ENCODE measurements at places on chromosomes 1 and 21.

- DNase-seq: no peak
Measured at GRCh38 chr1:94382201-94382600, 36.0 kb upstream of the ABCD3 start.

DNA sequence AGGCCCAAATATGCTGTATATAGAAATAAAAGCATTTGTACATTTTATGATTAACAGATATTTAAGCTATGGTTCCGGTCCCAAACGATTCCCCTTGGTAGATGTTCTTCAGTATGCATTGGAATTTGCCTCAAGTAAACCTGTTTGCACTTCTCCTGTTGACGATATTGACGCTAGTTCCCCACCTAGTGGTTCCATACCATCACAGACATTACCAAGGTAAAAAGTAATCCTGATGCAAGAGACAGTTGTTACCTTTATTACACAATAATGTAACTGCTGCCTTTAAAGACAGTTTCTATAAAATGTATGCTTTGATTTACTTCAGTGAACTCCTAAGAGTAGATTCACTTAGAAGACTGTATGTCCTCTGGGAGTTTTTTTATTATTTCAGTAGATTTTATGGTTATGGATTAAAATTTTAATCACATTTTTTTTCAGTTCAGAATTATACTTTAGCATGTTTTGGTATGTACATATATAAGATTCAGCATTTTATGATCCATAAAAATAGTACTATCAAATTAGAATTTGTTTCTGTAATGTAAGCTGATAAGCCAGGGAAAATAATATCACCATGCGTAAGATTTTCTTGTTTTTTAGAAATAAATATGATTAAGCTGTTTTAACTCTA is 96.5 kb downstream of the USP25 start:
- no peak for DNase-seq

DNA sequence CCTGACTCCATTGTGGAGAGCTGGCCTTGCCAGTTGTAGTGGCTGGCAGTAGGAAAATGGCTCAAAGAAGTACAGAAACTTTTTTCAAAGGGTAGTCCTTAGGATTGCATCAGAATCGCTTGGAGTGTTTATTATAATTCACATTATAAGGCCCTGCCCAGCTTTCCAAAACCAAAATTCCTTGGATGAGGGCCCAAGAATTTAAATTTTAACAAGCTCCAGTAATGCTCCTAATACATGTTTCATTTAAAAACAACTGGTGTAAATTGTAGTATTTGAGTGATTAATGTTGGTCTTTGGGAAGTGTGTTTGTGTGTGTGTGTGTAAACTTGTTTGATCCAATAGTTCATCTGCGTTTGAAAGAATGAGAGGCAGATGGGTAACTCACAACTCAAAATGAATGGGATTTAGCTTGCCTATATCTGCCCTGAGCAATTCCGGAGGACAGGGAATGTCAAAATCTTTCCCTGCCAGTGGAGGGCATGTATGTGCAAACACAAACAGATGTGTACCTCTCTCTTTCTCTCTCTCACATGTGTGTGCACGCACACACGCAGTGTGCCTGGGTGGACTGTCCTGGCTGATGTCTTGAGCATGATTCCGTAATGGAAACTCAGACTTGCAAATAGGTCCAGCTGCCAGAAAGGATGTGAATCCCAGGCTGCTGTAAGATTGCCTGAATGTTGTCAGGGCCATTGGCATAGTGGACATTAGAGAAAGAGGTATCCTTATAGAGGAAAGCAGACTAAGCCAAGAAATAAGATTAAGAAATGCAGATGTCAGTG is 293.1 kb downstream of the LMX1A start:
- DNase-seq: no peak

GRCh38 chr1:21018673-21019072 is 158.0 kb downstream of the EIF4G3 start:
- no peak for DNase-seq

DNA sequence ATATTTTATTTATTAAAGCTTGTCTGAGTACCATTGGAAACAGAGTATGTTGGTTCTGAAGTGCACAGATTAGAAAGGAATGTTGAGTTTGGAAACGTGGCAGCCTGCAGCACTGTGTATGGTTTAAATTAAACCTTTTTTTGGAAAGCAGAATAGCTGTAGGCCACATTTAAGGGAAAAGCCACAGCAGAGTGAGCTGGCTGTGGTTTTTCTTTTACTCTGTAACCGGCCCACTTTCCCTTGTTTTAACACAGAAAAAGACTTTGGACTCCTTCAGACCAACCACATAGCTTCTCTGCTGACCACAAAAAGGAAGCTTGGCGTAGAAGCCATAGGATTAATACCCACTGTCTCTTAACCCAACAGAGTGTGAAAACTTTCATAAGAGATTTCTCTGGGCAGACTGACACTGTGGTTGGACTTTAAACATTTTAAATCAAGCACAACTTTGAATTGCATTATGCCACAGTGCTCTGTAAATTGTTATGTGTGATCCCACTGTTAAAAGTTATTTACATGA is 75.2 kb downstream of the NFIA start:
- no peak for DNase-seq

GRCh38 chr1:154495496-154496273 is 6.3 kb upstream of the TDRD10 start:
- no peak for DNase-seq

GRCh38 chr1:110880708-110881374 is 7.9 kb downstream of the CD53 start:
- DNase-seq: no peak

GRCh38 chr21:27257908-27258556 is 291.1 kb upstream of the ADAMTS5 start:
- DNase-seq: no peak

DNA sequence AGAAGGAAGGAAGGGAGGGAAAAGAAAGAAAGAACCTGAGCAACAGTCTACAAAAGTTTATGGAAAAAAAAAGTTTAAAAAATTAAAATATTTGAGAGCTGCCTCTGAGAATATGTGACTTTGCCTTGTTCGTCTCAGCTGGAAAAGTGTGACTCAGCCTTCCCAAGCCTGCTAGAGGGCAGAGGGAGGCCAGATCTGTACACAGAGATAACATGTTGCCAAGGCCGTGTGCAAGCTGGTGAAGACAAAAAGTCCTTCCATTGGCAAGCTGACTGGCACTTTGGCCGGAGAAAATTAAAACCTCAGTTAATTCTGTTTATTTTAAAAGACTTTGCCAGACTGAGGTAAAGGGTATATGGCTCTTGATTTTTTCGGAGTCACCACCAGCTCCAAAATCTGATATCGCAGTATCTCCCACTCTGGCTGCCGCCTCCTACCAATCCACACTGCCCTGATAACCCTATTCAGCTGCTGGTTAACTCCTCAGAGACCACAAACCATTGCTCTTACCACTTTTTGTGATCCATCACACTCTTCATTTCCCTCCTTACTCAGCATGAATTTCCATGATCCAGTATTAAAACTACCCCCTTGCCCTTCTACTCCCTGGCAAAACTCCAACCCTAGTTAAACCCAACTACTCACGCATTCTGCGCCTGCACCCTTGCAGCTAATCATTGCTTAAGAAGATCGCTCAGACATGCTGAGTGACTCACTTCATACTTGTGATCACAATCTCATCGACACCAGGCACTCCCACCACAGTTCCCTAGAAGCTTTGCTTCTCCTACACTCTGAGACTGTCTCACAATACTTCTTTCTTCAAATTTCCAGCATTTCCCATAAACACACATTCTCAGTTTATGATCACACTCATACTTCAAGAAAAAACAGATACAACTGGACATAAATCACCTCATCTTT is 5.7 kb upstream of the PPP1R15B start:
- peak; percentile 34 for DNase-seq

DNA sequence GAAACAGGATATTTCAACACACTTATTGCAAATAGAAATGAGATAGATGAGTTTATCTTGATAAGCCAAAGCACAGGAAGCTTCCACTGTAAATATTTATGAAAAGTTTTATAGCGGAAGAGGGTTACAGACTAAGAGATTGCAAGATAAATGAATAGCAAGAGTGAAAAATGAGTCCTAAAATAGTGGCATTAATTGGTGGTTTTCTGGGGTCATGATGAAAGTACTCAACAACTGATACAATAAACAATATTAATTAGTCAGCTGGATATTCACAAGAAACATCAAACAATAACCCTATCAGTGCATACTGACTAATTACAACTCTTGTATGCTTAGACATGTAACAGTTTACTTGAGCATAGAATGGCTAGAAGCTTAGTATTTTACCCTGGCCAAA is 154.8 kb upstream of the CHODL start:
- DNase-seq: no peak

- DNase-seq: peak; percentile 100
Measured at GRCh38 chr1:155001675-155002463, 733 bp upstream of the ZBTB7B start.

- no peak for DNase-seq
Measured at GRCh38 chr1:207264663-207265252, 56.7 kb upstream of the CD55 start.

DNA sequence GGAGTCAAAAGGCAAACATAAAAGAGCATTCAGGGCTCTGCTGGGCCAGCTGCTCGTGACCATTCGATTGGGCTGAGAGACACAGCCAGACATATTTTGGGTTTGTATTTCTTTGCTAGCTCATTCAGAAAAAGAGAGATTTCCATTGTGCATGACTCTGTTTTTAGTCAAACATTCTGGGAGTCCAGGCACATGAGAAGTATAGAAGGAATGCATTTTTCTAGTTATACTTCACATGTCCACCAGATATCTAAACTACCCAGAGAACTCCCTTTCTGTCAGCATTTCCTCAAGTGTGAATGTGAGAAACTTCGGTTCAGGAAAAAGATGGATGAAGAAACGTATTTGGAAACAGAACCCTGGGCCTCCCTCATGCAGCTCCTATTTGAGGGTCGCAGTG is 6.3 kb upstream of the KCNE1 start:
- no peak for DNase-seq

DNA sequence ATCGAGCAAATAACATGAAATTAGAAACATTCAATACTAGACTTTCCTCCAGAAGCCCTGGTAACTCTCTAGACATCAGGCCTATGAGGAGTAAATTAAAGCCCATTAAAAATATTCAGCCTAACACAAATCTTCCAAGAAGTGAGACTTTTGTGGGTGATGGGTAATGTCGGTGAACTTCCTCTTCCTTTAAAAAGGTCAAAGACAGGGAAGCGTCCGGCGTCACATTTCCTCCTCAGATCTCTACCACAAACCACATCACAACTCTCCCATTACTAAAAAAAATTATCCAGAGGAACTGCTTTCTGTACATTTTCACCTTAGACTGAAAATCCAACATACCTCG is 1.4 kb downstream of the EIF4G3 start:
- no peak for DNase-seq

- DNase-seq: no peak
Measured at GRCh38 chr1:244006961-244007360, 44.1 kb upstream of the ZBTB18 start.

- DNase-seq: no peak
Measured at GRCh38 chr1:61190618-61191432, 108.5 kb downstream of the NFIA start.

- no peak for DNase-seq
Measured at GRCh38 chr1:227415115-227415790, 97.0 kb upstream of the CDC42BPA start.

- DNase-seq: no peak
Measured at GRCh38 chr1:88001460-88001859, 672.8 kb downstream of the LMO4 start.

DNA sequence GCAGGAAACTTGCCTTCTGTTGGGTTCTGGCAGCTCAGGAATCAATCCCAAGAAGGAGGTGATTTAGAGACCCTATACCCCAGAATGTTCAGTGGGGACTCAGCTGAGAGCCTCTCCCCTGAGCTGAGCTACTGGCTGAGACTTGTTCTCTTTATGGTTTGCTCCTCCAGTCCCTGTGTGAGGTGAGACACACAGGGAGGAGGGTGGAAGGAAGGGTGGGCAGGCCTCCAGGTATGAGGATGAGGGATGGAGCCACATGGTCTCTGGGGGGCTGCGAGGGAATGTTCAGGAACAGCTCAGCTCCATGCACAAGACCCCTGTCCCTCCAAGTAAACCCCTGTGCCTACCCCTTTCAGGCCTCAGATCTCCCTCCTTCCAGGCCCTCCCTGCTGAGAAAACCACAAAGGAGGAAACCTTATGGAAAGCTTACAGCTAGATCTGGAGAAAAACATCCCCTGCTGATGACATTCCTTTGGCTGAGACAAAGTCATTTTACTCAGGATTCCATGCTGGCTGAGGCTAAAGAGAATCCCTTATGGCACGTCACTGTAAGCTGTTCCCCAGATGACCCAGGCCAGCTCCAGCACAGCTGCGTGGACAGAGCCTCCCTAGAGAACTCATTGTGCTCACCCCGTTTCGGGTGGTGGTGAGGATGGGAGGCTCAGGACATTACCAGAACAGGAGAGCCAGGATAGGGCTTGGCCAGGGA is 91.5 kb upstream of the IPO9 start:
- peak; percentile 70 for DNase-seq

- no peak for DNase-seq
Measured at GRCh38 chr21:21216047-21216446, 217.8 kb downstream of the NCAM2 start.

- DNase-seq: no peak
Measured at GRCh38 chr1:193339401-193339800, 153.0 kb upstream of the B3GALT2 start.

All from posterior cingulate gyrus (tissue), 11 donors.